BJ (cell line): ENCODE measurements at places on chromosomes 12 and 14. TPM values are rescaled to one million over a fixed set of nuclear protein-coding genes. Genes with fewer than 3 reads are reported as not detected.

DNA sequence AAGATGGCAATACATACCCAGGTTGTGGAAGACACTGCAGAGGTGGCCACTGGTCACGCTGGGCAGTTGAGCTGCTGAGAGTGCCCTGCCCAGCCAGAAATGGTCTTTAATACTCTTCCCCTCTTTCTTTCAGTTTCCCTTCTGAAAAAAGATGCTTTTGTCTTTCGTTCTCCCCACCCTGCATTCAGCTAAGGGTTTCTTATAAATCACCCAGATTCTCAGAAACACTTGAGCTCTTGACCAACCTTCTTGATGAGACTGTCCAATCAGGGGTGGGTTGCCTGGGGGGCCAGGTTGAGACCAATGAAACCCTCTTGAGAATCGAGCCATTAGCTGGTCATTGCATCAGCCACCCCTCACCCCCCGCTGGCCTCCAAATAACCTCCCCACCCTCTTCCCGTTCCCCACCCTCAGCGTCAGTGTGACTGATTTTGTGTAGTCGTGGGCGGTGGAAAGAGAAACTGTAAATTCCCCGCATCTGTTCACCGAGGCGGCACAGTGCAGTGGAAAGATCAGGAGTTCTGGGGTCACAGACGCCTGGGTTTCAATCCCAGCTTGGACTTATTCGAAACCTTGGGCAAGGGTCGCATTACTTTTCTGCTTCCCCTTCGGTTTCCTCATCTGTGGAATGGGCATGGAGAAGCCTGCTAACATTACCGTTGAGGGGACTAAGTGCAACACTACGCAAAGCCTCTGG lies 52.3 kb downstream of the SLC25A47 start:
- DNase-seq = peak; percentile 97

DNA sequence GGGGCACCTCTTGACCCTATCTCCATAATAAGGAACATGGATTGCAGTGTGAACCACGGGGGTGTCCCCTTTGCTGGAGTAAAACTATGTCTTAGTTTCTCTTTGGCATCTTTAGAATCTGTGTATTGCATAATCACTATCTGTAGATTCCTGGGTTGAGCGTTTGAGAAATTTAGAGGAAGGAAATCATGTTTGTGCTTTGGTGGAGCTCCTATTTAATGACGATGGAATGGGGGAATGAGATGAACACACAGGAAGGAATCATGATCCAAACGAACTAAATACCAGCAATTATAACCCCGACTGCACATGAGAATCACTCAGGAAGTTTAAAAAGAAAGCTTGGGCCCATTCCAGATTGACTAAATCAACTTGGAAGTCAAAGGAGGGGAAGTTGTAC lies 1.3 kb upstream of the MYG1 start:
- DNase-seq = peak; percentile 95

GRCh38 chr14:49849213-49849847 lies 3.3 kb downstream of the NEMF start:
- no peak for DNase-seq

- no peak for DNase-seq
These were observed 11.4 kb downstream of the GLT1D1 start for GRCh38 chr12:128864516-128865186.

DNA sequence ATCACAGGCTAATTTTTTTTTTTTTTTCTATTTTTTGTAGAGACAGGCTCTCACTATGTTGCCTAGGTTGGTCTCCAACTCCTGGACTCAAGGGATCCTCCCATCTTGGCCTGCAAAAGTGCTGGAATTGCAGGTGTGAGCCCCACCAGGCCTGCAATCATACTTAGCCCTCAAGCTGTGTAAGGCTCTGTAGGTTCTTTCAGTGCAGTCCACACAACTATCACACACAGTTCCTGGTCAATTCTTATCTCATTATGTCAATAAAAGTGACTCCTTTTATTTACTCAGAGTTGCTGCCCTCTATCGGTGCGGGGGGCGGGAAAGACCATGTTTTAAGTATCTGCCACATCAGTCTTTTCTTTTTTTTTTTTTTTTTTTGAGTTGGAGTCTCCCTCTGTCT lies 29.0 kb downstream of the SLC2A3 start:
- no peak for DNase-seq

- no peak for DNase-seq
These were observed 79.2 kb downstream of the LLPH start for GRCh38 chr12:66051361-66051760.

DNA sequence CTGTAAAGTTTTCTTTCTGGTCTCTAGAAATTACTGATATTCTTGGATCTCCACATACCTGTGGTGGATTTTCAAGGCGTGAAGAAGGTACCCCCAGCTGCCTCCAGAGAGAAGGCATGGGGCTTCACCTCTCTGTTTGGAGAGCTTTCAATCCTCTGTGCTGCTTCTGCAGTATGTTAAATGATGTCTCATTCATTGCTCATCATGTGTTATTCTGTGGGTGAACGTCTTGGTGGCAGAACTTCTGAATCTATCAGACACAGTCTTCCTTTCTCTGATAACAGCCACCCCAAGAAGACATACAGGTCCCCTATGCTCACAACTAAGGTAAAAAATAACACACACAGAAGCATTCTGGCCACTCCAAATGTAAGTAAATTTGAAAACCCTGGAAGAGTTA lies 221.3 kb upstream of the TMEM260 start:
- no peak for DNase-seq

GRCh38 chr14:27236601-27237000 lies 638.8 kb upstream of the NOVA1 start:
- no peak for DNase-seq

DNA sequence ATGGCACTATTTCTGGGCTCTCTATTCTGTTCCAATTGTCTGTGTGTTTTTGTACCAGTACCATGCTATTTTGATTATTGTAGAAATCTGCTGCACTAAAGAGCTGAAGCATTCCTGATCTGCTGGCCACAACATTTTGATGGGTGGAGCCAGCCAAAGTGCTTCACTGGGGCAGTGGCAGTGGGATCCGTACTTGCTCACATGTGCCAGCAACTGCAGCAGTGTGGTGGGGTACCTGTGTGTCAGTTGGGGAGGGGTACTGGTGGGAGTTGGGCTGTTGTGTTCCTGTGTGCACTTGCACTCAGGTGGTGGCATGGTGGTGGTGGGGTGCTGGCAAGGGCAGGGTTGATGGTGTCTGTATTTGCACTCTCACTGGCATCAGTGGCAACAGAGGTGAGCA lies 204.6 kb upstream of the ALG10 start:
- DNase-seq = no peak

The RFX4 gene
- not detected in 2 replicates for polyA plus RNA-seq

The SDSL gene
- polyA plus RNA-seq = 8.6 and 13.2 TPM in 2 replicates

The PLA2G1B gene
- polyA plus RNA-seq = not detected in 2 replicates
